ENCODE measurements at places on chromosomes 5 and 9.

DNA sequence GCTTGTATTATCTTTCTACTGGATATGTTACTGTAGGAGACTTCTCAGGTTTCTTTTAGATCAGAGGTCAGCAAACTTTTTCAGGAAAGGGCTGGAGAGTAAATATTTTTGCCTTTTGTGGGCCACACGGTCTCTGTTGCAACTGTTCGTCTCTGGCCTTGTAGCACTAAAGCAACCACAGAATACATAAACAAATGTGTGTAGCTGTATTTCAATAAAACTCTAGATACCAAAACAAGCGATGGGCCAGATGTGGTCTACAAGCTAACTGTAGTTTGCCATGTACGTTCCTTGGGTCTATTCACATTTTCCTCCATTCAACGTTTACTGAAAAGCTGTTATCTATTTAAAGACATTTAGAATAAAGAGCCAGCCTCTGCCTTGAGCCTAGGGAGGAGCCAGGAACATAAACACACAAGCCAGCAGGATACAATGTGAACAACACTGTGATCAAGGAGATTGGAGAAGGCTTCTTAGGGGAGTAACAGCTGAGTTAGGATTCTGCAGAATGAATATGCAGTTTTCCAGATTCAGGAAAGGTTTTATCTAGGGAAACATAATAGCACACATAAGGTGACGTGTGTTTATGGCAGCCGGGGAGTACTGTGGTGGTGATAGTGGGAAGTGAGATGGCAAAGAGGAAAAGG, 33.0 kb upstream of the HOMER1 start:
- no peak for DNase-seq

DNA sequence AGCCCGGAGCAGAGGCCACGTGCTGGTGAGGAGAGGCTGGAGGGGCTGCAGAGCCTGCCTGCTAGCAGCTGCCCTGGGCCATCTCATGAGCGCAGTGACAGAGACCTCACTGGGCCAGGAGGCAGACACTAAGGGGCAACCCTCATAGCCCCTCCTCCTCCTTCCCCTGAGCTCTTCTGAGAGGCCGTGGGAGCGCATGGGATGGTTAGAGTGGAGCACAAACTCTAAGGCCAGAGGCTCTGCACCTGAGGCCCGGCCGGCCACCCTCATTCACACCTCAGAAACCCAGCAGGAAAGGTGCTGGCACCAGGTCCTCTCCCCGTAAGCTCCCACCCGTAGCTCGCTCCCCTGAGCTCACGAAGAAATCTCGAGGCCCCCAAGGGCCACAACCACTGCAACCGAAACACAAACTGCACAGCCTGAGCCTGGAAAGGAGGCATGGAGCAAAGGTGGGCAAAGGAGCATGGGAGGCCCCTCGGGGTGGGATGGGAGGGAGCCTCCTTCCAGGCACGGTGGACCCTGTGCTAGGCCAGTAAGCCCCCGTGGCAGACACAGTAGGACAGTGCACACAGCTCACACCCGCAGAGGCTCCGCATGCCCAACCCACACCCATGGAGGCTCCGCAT, 17.7 kb downstream of the CAMSAP1 start:
- no peak for DNase-seq

DNA sequence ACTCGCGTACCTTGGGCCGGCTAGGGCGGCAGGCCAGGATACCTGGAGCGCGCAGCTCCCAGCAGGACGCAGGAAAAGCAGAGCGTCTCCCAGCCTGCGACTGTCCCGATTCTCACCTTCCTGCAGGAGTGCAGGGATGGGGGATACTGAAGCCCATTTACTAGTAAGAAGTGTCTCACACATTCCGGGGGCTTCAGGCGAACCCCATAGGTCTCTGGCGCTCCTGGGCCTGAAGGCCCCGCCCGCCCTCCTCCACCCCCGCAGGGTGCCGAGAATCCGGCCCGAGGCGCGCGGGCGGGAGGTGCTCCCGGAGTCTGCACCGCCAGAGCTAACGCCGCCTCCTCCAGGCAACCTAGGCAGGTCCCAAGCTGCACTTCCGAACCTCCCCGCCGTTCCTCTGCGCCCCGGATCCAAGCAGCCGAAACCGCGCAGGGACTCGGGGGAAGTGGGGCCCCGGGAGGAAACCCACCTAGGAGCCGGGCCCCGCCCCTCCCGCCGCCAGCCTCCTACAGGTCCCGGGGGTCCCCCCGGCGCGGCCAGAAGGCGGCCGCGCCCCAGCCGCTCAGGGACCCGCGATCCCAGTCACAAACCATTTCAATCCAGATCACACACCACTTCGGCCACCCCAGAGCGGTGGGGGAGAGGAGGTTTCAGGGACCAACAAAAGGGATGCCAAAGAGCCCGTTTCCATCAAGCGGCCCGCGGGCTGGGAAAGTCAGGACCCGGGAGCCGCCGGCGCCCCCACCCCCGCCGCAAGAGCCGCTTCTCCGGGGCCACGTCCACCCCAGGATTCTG, 1.2 kb downstream of the ROR2 start:
- no peak for DNase-seq

DNA sequence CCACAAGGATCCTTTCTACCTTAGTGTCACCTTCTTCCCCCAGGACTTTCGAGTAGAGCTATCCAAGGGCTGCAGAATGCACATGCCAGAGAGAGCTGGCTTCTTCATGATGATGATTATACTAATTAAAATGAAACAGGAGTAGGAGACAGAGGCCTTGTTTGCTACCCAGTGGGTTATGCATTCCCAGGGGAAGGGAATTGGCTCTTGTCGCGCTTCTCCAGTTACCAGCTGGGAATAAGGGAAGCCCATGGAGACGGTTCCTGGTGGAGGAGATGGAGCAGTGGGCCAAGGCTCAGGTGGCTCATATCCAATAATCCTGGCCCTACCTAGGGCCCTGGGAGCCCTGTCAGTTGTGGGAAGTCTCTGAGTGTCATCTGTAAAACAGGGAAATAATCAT, 65.1 kb downstream of the WWC1 start:
- no peak for DNase-seq

DNA sequence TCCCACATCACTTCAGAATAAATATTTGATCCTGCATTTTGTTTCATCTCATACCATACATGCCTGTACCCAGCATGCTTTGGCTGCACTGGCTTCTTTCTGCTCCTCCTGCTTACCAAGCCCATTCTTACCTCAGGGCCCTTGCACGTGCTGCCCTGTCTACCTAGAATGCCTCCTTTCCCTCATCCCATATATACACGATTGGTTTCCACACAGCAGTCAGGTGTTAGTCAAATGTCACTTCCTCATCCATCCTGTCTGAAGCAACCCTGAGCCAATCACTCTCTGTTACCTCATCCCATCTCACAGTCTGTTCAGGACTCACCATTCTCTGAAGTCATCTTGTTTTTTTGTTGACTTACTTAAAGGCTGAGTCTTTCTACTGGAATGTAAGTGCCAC, 30.3 kb downstream of the CAST start:
- DNase-seq: no peak

DNA sequence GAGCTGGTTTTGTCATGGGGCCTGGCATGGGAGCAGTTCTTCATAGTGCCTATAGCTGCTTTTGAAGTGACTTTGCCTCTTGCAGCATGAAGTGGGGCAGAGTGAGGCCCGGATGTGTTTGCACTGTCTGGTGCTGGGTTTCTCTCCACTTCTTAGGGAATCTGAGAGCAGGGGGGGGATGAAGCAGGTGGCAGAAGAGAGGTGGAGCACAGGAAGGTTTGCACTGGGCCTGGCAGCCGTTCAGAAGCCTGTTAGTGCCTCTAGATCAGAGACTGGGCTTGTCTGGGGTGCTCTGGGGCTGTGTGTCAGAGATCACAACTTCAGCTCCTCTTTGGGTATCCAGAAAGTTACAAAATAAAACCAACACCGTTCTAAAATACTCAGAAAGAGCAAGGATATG, 18.4 kb downstream of the USP20 start:
- DNase-seq: no peak

- no peak for DNase-seq
These were observed 11.7 kb downstream of the DOCK2 start for GRCh38 chr5:169648725-169649310.

- no peak for DNase-seq
These were observed 80.6 kb downstream of the RAD23B start for GRCh38 chr9:107363516-107364152.

- DNase-seq: no peak
These were observed 88.4 kb upstream of the RGS7BP start for GRCh38 chr5:64417390-64417789.

- no peak for DNase-seq
These were observed 21.8 kb downstream of the SPARC start for GRCh38 chr5:151664694-151665585.

GRCh38 chr9:98506422-98507054, 202.2 kb downstream of the GABBR2 start:
- no peak for DNase-seq

- DNase-seq: no peak
These were observed 2125.8 kb upstream of the WWC1 start for GRCh38 chr5:166165596-166165995.

- no peak for DNase-seq
These were observed 225.0 kb downstream of the AOPEP start for GRCh38 chr9:94951324-94952135.

- DNase-seq: no peak
These were observed 201.2 kb upstream of the GAS1 start for GRCh38 chr9:87148331-87149104.

GRCh38 chr5:125205601-125206225, 459.3 kb upstream of the ZNF608 start:
- DNase-seq: no peak

- no peak for DNase-seq
These were observed 121.5 kb upstream of the NR5A1 start for GRCh38 chr9:124628741-124629140.

DNA sequence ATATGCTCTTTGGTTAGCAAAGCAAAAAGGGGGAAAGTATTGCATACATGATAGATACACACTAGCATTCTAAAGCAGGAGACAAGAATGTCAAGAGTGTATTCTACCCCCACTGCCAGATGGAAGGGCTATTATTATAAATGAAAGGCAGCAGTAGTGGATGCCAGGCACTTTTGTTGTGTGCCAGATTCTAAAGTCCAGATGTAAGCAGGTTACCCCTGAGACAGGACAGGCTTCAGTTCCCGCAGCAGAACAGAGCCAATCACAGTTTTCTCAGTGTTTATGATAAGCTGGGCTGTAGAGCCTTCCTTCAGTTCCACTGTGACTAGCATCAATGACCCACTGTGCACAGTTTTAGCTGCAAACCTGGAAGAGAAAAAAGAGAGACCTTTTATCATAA, 226.6 kb upstream of the TBCA start:
- no peak for DNase-seq

- peak; percentile 70 for DNase-seq
These were observed 38.4 kb downstream of the HRH2 start for GRCh38 chr5:175696139-175696854.

- DNase-seq: no peak
These were observed 8.2 kb downstream of the HEXB start for GRCh38 chr5:74693191-74693590.

DNA sequence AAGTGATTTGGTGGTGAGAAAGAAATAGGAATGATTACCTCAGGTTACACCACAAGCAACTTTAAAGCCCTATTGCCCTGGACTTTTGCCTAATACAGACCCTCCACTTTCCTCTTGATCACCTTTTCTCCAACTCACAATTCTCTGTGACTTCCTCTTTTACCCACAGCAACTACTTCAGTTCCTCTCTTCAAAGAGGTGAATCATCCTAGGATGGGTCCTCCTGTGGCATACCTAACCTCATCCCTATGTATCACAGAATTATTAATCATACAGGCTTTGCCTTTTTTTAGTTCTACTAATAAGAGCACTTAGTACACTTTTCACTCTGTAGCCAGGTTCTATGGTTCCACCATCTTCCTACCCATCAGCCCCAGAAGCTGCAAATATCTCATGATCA, 19.6 kb upstream of the INSL6 start:
- no peak for DNase-seq

- DNase-seq: no peak
These were observed 740.5 kb upstream of the SEMA6A start for GRCh38 chr5:117315170-117315569.

DNA sequence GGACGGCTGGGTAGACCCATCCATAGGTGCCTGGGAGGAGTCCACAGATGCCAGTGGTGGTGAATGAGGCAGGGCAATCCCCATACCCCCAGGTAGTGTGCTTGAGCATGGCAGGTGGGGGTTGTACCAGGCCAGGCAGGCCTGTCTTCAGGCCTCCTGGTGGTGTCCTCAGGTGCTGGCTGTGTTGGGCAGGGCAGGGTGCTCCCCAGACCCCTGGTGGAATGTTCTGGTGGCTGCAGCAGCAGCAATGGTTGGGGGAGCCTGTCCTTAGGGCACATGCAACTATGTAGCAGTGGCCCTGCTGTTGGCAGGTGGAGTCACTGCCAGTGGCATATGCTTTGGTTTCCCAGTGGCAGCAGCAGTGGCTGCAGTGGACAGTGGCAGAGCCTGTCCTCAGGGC, 10.0 kb downstream of the ALG2 start:
- DNase-seq: no peak

DNA sequence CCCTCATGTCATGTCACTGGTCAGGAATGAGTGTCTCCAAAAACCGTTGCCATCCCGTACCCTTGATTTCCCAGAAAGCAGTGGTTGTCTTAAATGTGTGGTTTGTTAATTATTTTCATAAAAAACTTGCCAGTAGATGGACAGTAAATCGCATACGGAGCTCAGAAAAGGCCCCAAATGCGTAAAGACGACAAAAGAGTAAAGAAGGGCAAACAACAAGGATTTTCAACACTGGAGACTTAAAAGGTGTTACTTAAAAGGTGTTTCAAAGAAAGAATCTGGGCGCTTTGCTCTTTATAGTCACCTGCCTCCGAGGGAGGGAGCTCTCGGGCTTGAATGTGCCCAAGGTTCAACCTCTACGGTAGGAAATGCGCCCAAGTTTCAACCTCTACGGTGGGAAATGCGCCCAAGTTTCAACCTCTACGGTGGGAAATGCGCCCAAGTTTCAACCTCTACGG, 734 bp downstream of the KIF27 start:
- no peak for DNase-seq
